ENCODE measurements at places on chromosomes 3 and 15. TPM values are rescaled to one million over a fixed set of nuclear protein-coding genes. Genes with fewer than 3 reads are reported as not detected.

SERPINI2 gene
- 6.3 TPM for total RNA-seq

GOLGA6B gene
- not detected for total RNA-seq

TRH gene
- 61.5 TPM for total RNA-seq

CEMIP gene
- 257 TPM for total RNA-seq

PLIN1 gene
- total RNA-seq, result 0.89 TPM

Measured in spinal cord (tissue), 10 donors.